ENCODE measurements at places on chromosomes 13 and 19.

DNA sequence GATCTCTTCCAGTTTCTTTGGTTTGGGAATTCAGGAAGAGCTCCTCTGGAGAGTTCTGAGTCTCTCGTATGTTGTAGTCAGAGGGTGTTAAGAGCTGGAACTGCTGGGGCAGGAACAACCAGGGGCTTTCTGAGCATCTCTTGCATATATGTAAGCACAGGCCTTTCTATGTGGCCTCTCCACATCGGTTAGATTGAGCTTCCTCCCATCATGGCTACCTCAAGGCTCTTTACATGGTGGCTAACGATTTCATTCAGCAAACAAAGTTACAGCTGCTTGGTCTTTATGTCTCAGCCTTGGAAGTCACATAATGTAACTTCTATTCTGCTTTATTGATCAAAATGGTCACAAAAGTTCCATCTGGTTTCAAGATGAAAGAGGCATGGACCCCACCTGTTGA is 20.5 kb upstream of the PLAUR start:
- no peak for DNase-seq

DNA sequence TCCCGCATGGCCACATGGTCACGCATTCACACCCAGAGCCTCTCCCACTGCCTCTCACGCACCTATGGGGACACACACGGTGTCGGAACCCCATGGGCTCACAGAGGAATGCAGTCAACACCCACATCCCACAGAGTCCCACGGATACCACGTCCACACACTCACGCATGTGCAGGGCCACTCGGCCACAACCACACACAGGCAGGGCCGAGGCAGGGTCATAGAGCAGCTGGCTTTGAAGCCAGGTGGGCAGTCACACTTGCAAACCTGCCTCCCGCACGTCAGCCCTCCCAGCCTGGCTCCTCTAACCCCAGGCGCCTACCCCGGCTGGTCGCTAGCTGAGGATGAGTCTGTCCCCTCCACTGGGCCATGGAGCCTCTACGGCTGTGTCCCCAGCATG is 8.1 kb downstream of the ERCC2 start:
- no peak for DNase-seq

GRCh38 chr13:112602189-112602588 is 14.2 kb upstream of the TUBGCP3 start:
- DNase-seq, result no peak

GRCh38 chr13:42354241-42355091 is 82.5 kb downstream of the AKAP11 start:
- DNase-seq, result no peak

GRCh38 chr19:27676334-27676733 is 1536.6 kb downstream of the UQCRFS1 start:
- no peak for DNase-seq

GRCh38 chr19:55640043-55640576 is 692 bp upstream of the ZNF580 start:
- no peak for DNase-seq

DNA sequence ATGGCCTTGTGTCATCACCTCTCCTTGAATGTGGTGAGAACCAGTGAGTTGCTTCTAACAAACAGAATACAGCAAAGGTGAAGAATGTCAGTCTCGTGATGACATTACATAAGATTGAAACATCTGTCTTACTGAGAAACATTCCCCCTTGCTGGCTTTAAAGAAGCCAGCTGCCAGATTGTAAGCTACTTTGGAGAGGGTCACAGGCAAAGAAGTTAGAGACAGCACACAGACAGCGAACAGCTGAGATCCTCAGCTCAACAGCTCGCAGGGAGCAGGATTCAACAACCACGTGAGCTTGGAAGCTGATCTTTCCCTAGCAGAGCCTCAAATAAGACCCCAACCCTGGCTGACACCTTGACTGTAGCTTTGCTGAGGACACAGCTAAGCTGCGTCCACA is 367.9 kb downstream of the LIG4 start:
- no peak for DNase-seq

DNA sequence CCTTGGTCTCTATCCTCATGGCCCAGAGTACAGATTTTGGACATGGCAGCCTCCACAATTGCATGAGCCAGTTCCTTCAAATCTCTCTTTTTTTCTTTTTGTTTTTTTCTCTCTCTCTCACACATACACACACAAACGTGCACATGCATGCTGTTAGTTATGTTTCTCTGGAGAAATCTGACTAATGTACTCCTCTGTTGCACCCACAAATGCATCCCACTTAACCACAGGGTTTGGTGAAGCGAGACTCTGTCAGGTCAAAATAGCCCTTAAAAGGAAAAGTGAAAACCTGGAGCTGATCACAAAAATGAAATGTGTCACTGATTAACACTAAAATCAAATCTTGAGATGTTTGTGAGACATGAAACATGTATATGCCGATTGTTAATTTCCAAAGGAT is 374.6 kb upstream of the ARGLU1 start:
- no peak for DNase-seq

- no peak for DNase-seq
Measured at GRCh38 chr13:23979361-23980159, 82.3 kb upstream of the C1QTNF9B start.

DNA sequence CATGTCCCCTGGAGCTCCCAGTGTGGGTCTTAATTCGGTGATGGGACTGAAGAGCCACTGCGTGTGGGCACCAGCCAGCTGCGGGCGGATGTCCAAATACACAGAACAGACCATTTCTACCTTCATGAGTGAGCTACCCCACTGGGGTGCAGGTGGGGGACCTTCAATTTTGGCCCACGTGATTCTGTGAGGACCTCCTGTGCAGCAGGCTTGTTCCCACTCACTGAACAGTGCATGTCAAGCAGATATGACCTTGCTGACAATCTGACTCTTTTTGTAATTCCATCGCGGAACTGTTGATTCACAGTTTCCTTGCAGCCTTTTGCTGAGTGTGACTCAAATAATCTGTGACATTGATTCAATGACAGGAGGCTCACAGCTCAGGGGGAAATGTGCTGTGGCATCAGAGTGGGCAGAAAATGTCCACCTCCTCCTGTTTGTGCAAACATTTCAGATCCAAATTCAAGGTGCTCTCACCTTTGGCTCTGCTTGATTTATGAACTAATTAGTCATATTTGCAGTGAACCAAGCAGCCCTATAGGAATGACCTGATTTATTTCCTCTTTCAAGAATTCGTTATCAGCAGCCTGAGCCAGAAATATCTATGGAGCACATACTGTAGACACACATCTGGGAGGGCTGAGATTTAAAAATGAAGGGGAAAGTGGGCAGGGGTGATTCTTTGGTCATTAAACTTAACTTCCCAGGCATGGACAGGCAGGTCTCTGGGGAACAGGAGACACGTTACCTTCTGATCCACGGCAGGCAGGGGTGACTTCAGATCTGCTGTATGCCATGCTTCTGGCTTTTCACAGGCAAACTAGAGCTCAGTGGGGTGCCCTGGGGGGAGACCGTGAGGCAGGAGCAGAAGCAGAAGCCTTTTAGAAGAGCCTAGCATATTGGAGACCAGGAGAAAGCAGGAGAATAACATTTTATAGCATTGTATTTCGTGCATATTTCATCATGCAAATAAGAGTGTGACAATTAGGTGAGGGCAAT is 170.0 kb upstream of the KL start:
- DNase-seq, result no peak

DNA sequence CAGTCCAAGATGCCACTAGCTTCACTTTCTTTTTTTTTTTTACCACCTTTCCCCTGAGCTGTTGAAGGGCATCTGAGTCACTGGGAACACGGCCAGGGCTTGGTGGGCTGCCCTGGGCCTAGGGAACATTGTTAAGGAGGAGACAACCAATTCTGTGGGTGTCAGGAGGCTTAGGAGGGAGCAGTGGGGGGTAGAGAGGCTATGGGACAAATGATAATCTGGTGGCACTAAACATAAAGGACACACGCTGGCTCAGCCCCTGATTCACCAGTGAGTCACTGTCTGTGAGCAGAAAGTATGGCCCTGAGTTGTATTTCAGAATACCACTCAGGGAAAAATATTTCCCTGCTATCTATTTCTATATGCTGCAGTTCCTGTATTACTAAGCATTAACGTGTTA is 207.8 kb downstream of the DCLK1 start:
- no peak for DNase-seq

DNA sequence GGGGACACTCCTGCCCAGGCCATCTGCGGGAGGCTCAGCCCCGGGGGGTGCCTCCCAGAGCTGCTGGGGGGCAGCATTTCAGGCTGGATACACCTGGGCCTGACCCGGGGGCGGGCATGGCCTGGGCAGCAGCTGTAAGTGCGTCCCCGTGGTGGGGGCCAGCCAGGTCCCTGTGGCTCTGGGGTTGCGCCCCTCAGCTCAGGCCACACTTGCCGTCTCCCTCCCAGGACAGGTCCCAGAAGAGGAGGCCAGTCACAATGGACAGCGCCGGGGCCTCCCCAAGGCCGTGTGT is 11.6 kb downstream of the CBARP start:
- DNase-seq, result no peak

DNA sequence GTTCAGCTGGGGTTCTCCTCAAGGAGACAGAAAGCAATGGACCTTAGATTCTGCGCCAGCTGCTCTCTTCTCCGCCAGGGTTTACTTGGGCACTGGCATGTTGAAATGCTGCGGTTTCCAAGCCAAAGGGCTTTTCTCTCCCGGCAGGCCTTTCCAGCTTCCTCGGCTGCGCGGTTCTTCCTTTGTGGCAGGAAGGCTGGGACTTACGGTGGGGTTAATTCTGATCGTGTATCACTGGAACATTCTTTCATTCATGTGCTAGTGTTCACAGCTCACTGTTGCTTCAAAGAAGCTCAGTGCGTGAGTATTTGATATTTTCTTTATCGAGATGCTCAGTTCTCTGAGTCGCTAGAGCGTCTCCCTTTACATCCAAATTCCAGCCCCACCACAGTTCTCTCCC is 723.2 kb downstream of the UQCRFS1 start:
- no peak for DNase-seq

GRCh38 chr19:3229346-3229743 is 4.9 kb downstream of the CELF5 start:
- no peak for DNase-seq

- no peak for DNase-seq
Measured at GRCh38 chr19:19548915-19549759, 11.1 kb downstream of the CILP2 start.

- DNase-seq, result no peak
Measured at GRCh38 chr19:55676889-55677505, 2.0 kb downstream of the EPN1 start.

- DNase-seq, result no peak
Measured at GRCh38 chr19:6340493-6341201, 7.2 kb upstream of the ACER1 start.

DNA sequence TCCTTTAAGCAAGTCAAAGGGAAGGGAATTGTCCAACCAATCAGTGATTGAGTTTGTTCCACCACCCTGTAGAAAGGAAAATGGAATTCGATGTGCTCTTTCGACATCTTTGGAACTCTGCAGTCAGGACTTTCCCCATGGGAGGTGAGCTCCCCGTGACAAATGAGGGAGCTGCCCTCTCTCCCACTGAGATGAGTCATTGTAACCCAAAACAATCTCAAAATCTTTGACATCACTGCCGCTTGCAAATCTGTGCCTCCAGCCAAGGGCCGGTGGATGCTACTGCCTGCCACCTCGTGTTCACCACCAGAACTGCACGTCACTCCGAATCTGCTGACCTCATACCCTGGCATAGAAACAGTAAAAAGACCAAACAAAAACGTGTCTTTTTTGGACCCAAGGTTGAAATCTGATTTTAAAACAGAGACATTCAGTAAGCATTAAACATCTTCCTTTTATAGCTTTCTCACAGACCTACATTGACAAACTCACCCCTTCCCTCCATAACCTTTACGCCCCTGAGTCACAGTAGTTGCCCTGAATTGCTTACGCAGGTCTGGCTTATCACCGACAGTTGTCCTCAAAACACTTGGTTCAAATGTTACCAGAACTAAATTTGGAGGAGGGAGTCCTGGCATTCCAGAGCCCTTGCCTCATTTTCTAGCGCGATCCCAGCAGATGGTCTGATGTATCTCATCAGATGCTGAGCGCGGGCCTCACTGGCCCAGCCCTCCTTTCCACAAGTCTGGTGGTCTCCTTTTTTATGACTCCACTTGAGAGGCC is 105.2 kb downstream of the COL4A2 start:
- peak; percentile 10 for DNase-seq

DNA sequence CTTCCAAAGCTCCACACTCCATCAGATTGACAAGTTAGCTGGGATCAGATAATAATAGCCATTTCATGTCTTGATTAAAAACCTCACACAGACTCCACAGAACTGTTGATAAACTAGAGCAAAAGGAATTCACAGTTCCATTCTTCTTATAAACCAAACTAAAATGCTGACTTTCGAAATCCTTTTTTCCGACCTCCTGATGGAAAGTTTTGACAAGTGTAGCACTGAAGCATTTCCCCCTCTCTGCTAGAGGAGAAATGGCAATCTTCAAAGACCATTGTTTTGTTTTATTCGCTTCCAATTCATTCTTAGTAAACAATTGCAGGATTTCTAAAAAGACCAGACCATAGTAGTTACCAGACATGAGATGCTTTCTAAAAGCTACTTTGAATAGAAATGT is 58.8 kb downstream of the COL4A2 start:
- no peak for DNase-seq

GRCh38 chr13:106243011-106243565 is 292.4 kb downstream of the EFNB2 start:
- DNase-seq, result no peak

DNA sequence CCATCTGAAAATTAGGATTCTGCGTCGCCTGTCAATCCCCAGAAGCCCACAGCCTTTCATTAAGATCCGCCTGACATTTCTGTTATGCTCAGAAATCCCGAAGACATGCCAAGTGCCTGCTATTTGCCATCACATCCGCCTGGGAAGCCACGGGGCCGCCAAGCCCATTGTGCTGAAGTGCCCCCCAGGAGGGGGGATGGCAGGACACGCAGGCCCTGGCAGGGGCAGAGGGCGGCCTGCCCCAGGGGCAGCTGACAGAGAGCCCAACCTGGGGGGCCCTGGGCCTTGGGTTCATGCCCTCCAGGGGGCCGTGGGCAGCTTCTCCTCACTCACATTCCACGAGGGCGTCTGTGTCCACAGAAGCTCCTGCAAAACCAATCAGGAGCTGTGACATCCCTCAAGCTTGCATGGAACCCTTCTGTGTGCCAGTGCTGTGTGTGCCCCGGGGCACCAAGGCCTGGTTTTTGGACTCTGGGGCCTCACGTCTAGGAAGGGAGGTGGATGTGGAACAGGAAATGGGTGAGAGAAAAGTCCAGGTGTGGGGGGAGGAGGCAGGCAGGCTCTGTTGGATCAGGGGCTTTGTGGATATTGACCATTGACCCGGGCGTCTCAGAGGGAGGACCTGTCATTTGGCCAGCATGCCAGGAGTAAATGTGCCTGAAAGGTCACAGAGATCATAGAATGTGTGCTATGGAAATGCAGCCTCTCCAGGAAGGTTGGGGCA is 122.9 kb downstream of the URI1 start:
- DNase-seq, result no peak

DNA sequence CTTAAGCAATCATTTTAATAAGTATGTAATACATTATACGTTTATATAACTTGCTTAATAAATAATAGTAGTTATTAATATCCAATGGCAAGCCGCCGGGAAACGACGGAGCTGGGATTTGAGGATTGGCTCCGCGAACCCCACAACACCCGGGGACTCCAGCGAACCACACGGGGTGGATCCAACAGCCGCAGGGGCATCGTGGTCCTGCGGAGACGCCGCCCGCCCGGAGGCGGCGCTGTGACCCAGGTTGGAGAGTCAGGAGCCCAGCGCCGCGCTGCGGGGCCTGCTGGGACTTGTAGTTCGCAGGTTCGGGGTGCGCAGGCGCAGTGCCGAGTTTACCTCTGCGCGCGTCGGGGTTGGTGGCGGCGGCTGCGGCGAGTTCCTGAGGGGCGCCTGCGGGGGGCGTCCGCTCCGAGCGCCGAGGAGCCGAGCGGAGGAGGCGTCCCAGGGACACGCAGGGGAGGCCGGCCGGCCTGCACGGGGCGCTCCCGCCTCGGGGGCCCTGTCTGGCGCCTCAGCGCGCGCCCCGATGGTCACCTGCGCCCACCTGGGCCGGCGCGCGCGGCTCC is at the start of gene ZNF554:
TSS of gene ZNF554 (plus strand) at position 329 of the 572 bp plus-strand sequence. CDS start at position 533, 204 bp downstream.
- peak; percentile 97 for DNase-seq
